Stimulated activated CD8-positive, alpha-beta memory T cell treated with anti-CD3 and anti-CD28 coated beads, Interleukin-7, amount 100 ng/mL, for 48 hours (primary cell): ENCODE measurements at places on chromosomes 5 and 9.

- no peak for DNase-seq
Observed at GRCh38 chr9:20295555-20295954, 326.7 kb downstream of the MLLT3 start.

DNA sequence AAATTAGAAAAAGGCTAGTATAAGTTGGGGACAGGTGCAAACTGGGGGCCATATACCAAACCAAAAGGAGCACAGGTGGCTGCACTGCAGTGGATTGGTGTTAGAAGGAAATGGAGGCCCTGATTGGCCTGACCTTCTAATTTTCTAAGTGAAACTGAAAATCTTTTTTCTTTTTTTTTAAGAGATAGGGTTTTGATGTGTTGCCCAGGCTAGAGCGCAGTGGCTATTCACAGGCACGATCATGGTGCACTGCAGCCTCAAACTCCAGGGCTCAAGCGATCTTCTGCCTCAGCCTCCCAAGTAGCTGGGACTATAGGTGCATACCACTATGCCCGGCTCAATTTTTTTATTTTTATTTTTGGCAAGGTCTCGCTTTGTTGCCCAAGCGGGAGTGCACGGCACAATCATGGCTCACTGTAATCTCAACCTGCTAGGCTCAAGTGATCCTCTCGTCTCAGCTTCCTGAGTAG lies 9.8 kb upstream of the CCDC69 start:
- DNase-seq, result no peak

GRCh38 chr9:91193087-91193657 lies 168.5 kb downstream of the AUH start:
- peak; percentile 76 for DNase-seq

DNA sequence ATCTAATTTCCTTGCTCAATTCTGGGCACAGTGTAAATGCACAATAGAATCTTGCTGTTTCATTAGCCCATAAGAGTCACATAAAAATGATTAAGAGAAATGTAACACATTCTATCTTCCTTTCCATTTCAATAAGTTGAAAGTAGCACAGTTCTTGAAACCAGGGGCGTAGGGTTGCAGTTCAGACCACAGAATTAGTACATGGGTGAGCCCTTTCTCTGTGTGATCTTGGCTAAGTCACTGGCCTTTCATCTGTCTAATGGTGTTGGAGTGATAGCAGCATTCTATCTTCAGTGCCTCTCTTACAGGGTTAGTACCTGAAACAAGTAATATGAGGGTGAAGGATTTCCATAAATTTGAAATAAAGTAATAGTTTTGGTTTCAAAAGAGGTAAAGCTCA lies 445.3 kb upstream of the ZNF462 start:
- DNase-seq, result no peak

DNA sequence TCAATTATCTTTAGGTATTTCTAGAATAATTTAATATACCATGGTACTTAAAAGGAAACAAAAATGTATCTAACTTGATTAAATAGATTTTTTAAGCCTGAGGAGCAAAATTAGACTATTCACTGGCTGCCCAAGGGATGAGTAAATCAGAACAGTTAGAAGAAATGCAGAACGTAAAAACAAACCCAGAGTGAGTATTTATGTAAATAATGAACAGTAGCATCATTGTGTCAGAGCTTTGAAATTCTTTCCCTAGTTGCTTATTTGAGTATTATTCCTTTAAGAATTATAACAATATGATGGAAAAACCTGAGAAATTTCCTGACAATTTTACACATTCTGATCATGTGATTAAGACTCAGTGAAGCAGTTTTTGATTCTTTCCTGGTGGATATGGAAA lies 200.9 kb downstream of the GDNF start:
- no peak for DNase-seq

- no peak for DNase-seq
Observed at GRCh38 chr9:82255481-82256176, 267.1 kb downstream of the SPATA31D1 start.

DNA sequence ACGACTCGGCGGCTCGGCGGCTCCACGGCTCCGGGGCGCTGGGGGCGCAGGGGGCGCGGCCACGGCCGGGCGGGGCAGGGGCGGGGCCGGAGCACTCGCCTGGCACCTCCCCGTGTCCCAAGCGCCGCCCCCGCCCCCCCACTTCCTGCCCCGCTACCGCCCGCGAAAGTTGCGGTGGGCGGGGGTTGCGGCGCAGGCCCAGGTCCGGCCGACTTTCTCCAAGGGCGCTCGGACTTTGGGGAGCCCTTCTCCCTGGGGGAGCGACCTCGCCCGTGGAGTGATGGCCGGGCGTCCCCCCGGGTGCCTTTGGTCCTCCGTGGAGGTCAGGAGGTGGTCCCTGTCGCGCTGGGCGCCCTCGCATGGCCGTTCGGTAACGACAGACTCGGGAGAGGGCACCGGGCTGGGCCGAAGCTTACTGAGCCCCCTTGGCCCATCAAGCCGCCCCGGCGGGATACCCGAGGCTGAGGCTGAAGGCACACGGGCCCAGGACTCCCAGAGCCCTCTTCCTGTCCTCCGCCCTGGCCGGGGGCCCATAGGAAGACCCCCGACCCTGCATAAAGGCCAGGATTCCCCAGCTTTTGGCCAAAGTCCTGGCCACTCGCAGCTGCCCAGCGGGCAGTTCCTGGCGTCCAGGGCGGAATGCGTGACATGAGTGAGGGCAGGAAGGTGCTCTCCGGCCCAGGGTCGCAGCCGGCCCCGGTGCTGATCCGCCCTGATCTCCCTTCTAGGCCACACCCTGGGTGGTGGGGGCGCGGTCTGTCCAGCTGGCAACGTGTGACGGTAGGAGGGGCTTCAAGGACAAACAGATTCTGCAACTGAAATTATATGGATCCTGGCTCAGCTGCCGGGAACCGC lies 883 bp upstream of the VAV2 start:
- peak; percentile 49 for DNase-seq

DNA sequence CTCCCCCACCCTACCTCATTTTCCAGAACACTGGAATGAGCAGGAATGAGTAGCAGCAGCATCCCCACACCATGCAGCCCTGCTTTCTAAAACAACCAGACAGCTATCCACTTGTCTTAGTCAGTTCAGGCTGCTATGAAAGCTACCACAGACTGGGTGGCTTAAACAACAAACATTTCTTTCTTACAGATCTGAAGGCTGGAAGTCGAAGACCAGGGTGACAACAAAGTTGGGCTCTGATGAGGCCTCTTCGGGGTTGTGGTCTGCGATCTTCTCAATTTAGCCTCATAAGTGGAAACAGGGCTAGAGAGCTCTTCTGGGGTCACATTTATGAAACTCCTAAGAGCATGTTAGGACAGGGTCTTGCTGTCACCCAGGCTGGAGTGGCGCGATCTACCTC lies 38.9 kb downstream of the LPAR1 start:
- DNase-seq, result no peak

GRCh38 chr9:109403116-109403515 lies 82.3 kb upstream of the EPB41L4B start:
- no peak for DNase-seq

- DNase-seq, result no peak
Observed at GRCh38 chr9:74503219-74503618, 6.1 kb downstream of the RORB start.

DNA sequence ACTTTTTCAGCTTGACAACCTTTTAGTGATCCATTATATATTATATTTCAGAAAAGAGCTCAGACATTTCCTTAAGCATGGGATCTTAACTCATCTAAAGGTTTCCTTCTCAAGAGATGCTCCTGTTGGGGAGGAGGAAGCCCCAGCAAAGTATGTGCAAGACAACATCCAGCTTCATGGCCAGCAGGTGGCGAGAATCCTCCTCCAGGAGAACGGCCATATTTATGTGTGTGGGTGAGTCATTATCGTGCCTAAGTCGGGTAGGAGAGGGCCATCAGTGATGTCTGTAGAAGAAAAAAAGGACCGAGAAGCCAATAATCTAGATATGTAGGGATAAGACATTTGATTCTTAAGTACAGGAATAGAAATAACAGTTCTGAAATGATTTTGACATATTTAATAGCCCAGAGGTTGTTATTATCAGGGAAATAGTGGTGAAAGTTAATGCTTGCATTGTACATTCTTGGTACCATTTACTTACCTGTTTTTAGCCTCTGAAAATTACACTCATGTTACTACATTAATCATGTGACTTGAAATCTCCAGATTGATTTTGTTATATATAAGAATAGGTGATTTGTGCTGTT lies 28.2 kb downstream of the MTRR start:
- DNase-seq, result no peak

GRCh38 chr9:93231121-93231694 lies 47.3 kb downstream of the WNK2 start:
- no peak for DNase-seq

DNA sequence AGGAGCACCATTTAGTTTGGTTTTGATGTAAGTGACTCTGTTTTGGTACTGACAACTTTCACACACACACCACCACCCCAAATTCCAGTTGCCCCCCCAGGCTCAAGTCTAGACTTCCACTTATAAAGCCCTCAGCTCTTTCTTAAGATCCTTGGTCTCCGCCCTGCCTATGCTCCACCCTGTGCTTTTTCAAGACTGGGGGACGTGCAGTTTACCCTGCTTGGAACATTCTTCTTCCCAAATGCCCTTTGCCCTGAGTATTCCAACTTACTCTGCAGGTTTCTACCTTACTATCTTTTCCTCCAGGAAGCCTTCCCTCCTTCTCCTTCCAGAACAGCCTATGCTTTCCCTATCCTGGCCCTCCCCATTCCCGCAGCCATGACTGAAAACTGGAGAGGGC lies 1.5 kb upstream of the TRIM14 start:
- no peak for DNase-seq

- DNase-seq, result no peak
Observed at GRCh38 chr9:109708451-109708945, 71.5 kb upstream of the PALM2AKAP2 start.

GRCh38 chr9:97794666-97795065 lies 58.4 kb upstream of the FOXE1 start:
- no peak for DNase-seq

DNA sequence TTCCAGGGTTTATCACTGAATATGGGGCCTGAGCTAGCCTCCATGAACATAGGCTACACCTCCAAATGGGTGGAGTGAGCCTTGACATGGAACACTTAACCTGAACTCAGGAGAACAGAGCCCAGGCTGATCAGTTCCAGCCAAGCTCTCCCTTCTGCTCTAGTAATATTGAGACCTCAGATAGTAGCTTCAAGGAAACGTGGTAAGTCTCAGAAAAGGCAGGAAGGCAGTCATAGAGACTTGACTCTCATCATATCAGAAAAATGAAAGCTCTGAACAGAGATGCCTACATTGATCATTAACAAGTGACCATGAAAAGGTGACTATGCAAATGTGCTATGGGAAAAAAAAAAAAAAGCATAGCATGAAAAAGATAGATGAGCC lies 40.5 kb upstream of the MYO10 start:
- no peak for DNase-seq

GRCh38 chr5:171453056-171453725 lies 33.7 kb downstream of the FGF18 start:
- no peak for DNase-seq

- no peak for DNase-seq
Observed at GRCh38 chr9:710951-711745, 130.3 kb upstream of the DMRT1 start.

GRCh38 chr9:122206118-122207046 lies 22.4 kb downstream of the LHX6 start:
- no peak for DNase-seq

GRCh38 chr9:116039312-116039711 lies 114.3 kb upstream of the PAPPA start:
- no peak for DNase-seq

- DNase-seq, result no peak
Observed at GRCh38 chr5:128711216-128711615, 173.2 kb upstream of the FBN2 start.
